ENCODE measurements at places on chromosomes 11 and 22. TPM values are rescaled to one million over a fixed set of nuclear protein-coding genes. Genes with fewer than 3 reads are reported as not detected.
A peak's percentile ranks its signal among the peaks of the same experiment; 100 is the strongest.

GRCh38 chr22:35840302-35840739 is 122.6 kb downstream of the APOL5 start:
- DNase-seq: peak; percentile 85

DNA sequence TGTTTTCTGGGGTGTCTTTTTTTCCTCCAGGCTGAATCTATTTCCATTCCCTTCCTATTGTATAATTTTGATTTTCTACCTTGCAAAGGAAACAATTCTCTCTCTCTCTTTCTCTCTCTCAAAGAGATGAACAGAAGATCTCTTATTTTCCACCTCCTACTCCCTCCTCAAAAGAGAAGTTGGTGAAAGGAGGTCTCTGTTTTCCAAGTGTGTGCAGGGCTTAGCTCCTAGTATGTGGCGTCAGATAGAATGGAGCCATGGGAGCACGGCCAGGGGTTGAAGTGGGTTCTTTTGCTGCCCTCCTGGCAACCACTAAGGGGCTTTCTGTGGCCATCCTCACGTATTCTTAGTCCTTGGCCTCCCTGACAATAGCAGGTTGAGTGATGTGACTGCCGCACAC is 480 bp downstream of the TRIM34 start:
- DNase-seq: no peak

DNA sequence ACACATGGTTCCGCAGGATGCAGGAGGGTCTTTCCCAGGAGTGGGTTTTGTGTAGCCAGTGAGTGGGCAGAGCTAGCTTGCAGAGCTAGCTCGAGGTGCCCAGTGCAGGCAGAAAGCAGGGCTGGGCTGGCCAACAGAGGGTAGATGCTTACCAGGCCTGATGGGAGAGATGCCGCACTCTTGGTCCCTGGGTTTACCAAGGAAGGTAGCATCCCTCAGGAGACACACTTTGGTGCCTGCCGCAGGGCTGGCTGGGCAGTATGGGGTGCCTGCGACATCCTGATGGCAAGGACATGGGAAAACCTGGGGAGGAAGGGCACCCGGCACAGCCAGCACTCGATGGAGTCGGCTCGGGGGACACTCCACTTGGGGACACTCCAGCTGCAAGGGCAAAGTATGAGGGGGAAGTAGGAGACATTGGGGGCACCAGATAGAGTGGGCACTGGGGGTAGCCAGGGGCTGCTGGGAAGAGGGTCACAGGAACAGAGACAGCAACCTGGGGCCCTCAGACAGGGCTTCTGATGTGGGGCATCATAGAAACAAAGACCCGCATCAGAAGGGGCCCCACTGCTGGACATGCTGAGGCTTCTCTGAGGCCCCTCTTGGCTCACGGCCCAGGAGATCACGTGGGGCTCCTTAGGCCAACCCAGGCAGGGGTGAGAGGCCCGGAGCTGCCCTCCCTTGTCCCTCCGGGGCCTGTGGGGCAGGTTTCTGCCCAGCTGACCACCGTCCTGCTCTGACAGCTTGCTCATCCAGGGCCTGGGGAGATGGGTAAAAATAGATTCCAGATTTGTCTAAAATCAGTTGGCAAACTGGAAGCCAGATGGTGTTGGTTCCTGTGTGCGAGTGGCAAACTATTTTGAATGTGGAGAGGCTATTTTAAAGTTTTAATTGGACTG is 89.8 kb downstream of the MORC2 start:
- DNase-seq: no peak

Gene NLRP14
- total RNA-seq: 0.06 TPM

Gene MB
- total RNA-seq: 0.35 TPM

Gene TTC9C
- 38.9 TPM for total RNA-seq

Gene ADM
- 27.2 TPM for total RNA-seq

Data from mucosa of gallbladder (tissue), 1 donor.